ENCODE measurements at places on chromosomes 11 and 22.

DNA sequence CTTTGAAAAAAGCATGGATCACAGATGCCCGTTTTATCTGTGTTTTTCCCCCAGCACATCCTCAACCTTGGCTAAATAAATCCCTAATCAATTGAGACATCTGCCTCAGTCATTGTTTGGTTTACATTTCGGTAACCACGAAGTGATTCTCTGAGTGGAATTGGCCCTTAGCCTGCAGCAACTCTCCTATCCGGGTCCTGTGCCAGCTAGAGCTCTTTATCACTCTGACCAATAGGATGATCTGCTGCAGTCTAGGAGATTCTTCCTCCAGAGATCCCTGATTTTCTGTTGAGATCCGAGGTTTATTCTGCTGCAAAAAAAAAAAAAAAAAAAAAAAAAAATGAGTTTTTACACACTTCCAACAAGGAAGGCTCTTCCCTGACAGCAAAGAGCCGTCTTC lies 137.3 kb downstream of the KCNA4 start:
- no peak for DNase-seq

DNA sequence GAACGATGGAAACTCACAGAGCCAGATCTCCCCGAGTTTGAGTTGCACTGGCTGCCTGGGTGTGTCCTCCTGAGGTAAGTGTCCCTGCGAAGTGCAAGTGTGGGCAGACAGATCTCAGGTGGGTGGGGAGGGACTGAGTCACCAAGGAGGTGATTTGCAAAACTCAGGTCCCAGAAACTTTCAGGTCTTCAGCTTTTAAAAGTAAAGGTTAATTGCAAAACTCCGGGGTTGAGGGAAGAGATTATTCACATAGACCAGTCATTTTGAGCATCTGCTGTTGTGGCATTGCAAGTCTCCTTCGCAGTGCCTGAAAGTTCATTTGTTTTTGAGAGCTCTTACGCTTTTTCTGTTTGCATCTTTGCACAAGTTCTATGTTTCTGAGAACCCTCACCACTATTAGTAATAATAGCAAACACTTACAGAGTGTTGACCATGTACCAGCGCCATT lies 7.1 kb downstream of the CD44 start:
- DNase-seq: no peak

DNA sequence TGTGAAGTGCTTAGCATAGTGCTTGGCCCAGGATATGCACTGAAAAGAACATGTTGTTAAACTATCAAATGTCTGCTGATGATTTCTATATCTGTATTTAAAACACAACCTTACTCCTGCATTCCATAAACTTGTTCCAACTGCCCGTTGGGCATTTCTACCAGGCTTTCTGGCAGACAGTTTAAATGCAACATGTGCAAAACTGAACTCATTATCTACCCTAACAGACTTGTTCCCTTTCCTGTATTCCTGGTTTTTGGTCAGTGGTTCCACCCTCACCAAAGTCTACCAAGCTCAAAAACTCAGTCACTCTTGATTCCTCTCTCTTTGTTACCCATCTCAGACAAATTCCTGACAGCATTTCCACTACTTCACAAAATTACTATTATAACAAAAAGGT lies 6.5 kb upstream of the RAB38 start:
- no peak for DNase-seq

DNA sequence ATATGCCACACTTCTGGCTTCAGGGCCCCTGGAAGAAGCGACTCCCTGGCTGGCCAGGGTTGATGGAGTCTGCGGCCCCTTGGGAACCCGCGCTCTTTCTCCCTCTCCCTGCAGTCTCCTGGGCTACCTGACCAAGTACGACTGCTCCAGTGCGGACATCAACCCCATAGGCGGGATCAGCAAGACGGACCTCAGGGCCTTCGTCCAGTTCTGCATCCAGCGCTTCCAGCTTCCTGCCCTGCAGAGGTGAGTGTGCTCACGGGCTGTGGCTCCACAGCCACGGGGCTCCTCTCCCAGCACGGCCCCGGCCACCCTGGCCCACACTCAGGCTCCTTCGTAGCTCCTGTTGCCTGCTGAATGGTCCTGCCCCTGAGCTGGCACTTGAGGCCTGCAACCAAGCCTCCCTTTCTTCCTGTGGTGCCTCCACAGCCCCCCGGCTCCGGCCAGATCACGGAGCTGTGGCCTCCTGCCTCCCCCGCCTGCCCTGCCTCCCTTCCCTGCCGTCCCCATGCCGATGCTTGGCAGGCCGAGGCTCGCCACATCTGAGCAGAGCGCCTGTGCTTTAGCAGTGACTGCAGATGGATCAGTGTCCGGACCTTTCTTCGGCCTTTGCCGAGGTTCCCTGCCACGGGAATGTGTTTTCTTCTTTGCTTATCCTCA lies 36.2 kb upstream of the KRTAP5-7 start:
- no peak for DNase-seq

GRCh38 chr11:1351278-1351937 lies 38.3 kb upstream of the BRSK2 start:
- DNase-seq: no peak

DNA sequence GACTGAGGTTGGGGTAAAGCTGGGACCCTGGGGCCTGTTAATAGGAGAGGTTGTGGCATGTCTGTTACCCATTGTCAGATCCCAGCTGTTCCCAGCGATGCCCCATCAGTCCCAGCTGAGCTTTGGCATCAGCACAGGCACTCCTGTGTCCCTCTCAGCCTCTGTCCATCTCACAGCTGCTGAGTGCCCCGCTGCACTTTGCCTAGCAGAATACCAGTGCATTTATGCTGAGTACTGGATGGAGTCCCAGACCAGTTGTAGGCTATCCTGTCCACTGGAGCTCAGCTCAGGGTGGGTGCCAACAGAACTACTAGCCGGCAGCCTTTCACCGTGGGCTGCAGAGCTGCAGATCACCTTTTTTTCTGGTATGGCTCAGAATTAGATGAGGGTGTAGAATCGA lies 9.9 kb downstream of the FXYD6 start:
- peak; percentile 53 for DNase-seq

GRCh38 chr22:49765091-49765771 lies 62.4 kb downstream of the BRD1 start:
- DNase-seq: no peak

GRCh38 chr11:103024086-103024485 lies 67.9 kb downstream of the DCUN1D5 start:
- no peak for DNase-seq

DNA sequence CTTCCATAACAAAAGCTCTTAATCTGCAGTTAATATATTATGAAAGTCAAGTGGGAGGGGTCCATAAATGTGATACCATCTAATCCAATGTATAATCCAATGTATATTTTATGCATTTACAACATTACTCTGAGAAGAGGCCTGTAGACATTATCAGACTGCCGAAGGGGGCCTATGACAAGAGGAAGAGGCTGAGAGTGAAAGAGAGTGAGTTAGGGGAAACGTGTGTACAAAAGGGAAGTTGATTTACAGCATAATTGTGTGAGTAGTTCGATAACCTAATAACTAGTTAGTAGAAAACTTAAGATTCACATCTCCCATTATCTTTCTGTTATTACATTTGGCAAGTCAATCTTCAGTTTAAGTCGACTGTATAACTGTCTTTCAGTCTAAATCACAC lies 86.6 kb downstream of the DDX10 start:
- no peak for DNase-seq

- DNase-seq: no peak
Measured at GRCh38 chr11:71373791-71374454, 74.3 kb downstream of the DHCR7 start.

DNA sequence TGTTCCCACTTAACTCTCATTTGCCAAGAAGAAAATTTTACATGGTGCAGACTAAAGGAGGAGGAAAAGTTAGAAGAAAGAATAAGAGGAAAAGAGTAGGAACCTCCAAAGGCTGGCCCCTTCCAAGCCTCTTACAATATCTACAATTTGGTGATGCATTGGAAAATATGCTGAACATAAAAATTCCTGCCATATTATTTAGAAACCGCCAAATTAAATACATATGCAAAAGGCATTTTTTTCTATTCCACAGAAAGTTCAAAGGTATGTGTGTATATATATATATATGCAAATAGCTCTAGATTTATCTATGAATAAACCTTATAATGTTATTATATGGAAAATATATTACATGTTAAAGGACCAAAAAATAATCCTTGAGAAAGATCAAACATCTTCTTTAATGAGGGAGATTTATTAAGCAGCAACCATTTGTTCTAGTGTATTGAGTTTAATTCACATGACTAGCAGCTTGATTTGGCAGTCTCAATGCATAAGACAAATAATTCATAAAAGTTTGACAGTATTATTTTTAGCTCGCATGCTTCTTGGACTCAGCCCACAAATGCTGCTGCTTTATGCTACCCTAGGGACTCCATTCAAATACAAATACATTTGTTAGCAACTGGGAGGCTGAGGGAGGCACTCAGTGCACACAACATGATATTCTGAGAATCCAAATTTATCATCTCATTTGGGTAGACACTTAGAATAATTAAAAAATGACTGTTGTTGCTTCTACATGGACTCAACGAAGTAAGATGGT lies 184.9 kb downstream of the SBF2 start:
- no peak for DNase-seq

All from hippocampal formation (tissue), 2 donors.